ENCODE measurements at places on chromosomes 2 and 18.
A peak's percentile ranks its signal among the peaks of the same experiment; 100 is the strongest.

DNA sequence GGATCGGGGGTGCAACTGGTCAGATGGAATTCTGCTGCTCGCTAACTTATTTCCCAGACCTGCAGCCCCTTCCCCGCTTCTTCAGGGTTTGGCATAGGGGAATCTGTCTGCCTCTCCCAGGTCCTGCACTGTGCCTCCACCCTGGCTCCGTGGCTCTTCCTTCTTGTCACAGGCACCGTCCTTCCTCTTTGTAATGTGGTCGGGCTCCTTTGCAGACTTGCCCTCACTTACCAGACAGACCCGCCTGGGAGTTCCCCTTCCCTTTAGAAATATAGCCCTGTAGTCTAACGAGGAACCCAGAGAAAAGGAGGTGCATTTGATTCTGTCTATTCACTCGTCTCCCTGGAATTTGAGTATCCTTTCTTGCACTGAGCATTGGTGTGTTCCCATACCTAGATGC lies 63.9 kb upstream of the PAX8 start:
- no peak for DNase-seq

DNA sequence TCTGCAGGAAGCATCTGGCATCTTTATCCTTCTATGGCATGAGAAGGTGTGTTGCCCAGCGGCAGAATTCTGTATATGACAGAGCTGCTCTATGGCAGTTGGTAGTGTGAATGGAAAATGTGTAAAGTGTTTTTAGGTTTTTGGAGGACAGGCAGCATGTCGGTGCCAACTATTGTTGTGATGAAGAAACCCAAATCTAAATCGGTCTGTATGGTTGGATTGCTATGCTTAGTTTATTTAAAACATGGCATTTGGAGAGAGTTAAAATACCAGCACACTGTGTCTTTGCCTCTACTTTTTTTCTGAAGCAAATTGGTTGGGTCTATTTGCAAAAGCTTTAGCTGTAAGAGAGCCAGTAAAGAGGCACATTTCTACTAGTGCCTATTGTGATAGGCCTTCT lies 136.7 kb downstream of the CTNNA2 start:
- no peak for DNase-seq

DNA sequence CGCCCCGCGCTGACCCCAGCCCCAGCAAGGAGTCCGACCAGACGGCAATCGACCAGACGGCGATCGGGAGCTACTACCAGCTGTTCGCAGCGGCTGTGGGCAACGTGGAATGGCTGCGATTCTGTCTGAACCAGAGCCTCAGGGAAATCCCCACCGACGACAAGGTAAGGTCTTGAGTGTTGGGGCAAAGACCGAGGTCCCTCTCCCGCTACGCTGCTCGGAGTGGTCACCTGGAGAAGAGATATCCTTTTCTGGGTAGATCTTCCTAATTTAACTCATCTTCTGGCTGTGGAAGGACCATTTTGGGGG lies 704 bp downstream of the ANKRD53 start:
- DNase-seq: no peak

DNA sequence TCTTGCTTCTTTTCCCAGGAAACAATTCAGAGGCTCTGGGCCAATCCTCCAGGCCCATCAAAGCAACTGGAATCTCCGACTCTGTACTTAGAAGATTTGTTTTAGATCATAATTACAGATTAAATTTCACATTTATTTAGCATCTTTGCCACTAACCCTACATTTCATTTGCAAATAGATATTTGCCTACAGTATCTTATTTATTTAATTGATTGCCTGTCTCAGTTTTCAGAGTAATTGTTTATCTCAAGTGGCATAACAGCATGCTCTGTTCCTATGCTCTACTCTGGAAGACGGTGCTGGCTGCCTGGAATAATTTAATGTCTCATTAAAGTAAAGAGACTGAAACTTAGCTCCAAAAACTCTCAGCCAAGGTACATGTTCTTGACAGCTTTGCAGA lies 213.4 kb downstream of the HNMT start:
- DNase-seq: no peak

DNA sequence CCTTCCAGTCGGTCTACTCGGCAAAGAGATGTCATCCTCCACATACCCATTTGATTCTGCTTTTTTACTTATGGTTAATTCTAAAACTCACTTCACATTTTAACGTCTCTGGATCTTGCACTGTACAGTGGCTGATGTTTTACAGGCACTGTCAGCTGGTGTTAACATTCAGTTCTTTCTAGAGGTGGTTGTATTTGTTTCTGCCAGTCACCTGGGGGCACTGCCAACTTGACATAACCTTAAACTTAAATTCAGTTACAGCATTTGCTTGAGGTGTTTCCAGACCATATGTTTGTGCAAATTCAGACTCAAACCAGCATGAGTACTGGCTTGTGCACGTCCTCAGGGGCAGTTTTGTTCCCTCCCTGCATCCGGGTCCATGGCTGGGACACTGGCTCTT lies 5.3 kb upstream of the TMEM185B start:
- DNase-seq: no peak

DNA sequence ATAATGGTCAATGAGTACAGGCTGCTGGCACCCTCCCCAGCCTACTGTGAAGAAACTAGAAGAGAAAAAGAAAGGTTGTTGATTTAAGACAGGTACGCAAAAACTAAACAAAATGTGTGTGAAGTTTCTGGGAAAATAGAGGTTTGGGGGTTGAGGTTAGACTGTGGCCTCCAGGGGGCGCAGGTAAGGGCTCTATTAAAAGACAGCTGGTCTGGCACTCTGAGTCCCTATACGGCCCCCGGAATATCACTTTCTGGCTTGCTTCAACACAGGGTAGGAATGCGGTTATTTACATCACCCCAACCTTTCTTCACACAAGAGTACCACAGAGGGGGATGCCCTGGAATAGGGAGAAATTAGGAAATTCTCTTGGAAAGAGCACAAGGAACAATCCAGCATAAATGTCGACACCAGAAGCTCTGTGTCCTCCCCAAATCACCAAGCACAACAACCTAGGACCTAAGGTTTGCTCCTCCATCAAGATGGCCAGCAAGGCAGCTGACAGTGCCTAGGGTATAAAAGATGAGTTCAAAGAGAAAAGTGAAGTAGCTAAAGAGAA lies 480.8 kb upstream of the KLHL29 start:
- DNase-seq: no peak

DNA sequence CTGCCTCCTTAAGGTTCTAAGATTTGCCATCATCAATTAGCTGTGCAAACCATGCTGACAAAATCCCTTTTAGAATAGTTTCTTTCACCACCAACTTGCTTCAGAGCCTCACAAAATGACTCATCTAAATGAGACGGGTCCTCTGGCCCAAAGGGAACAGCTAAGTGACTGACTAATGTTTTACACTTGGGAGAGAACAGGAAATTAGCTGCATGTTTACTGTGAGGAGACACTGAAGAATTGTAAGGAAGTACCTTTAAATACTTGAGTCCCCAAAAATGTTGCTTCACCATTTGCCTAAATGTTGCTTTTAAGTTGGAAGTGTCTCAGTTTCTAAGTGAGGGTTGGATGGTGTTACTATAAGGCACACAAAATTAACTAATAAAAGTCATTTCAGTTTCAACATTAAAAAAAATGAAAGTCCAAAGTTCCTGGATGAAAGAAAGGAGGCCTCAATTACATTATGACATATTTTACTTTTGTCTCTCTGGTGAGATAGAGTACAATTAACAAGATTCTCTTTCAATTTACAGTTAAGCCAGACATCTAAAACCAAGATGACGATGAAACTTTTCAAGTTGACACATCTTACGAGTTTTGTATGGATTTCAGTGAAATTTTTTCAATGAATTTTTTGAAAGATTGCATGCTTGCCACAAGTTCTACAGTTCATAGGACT lies 229.1 kb upstream of the FN1 start:
- peak; percentile 24 for DNase-seq

GRCh38 chr2:23761638-23762037 lies 165.3 kb downstream of the ATAD2B start:
- no peak for DNase-seq

DNA sequence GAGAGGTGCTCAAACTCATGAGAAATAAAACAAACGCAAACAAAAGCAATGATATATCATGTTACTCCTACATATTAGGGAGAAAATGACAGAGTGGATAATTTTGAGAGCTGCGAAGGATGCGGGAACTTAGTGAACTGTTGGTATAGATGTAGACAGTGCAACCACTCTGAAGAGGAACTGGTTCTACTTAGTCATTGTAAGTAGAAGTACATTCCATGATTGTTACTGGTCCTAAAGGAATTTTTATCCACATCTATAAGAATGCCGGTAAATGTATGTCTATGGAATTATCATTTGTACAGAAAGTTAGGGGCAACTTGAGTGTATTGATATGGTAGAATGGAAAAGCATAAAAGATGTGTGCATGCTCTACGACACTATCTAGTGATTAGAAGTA lies 1238.4 kb downstream of the LRP1B start:
- DNase-seq: no peak

DNA sequence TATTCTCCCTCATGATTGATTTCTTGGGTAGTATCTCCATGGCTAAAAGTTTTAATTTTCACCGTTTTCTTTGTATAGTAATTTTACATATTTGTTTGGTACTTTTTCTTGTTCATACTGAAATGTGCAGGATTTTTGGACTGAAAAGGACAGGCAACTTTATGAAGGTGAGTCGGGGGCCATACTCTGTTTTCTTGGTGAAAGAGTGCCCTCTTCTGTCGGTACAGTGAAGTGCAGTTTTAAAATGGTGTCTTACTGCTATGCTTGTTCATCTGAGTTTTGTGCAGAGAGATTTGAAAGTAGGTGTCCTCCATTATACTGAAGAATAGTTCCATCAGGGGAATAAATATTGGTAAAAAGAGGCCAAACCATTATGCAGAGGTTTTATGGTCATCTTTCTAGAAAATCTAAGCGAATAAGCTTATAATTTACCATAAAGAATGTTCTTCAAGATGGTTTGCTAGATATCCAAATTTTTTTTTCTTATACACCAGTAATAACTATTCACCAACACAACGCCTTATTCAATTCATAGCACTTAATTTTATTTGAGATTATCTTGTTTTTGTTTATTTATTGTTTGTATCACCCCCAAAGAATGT lies 8.7 kb upstream of the SERPINB13 start:
- no peak for DNase-seq

GRCh38 chr2:181957668-181958067 lies 28.0 kb upstream of the PPP1R1C start:
- DNase-seq: no peak

DNA sequence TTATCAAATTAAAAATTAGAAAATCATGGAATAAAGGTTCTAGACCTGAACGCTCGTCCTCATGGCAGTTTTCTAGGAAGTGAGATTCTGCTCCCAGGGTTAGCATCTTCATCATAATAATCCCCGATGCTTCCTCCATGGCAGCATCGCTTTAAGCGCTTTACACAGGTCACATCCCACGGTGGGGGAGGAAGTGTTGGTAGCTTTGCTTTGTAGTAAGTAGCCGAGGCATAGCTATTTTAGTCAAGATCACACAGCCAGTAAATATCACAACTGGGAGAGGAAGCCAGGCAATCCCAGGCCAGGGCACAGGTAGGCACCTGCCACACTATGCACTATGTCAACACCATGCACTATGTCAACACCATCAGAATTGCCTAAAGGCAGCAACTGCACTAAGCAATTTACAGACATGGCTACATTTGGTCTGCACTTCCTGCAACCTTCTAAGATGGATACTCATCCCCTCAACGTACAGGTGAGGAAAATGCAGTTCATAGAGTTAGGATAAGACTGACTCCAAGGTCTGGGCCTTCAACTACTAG lies 205.5 kb downstream of the FBXO15 start:
- no peak for DNase-seq

GRCh38 chr2:156065912-156066311 lies 266.6 kb downstream of the NR4A2 start:
- DNase-seq: no peak

Measured in AG09319 (cell line).